Forelimb muscle (tissue), 1 donor: ENCODE measurements at places on chromosomes 4 and X. TPM values are rescaled to one million over a fixed set of nuclear protein-coding genes. Genes with fewer than 3 reads are reported as not detected.

DNA sequence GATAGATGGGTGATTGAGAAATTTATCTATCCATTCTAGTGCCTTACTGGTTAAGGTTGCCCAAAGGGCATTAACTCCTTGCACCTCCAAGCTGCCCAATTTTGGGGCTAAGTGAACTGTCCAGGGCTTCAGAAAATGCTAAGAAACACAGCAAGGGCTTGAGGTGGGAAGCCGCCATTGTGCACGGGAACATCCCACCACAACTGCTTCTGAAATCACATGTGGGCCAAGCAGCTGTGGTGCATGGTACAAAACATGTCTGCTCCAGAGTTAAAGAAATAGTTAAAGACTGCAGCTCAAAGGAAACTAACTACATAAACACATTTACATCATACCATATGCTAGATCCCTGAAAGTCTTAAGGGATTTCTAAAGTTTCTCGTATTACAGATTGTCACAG is 144.3 kb upstream of the NDST3 start:
- DNase-seq = no peak

- DNase-seq = no peak
Measured at GRCh38 chr4:113384600-113384999, 335.1 kb downstream of the ANK2 start.

DNA sequence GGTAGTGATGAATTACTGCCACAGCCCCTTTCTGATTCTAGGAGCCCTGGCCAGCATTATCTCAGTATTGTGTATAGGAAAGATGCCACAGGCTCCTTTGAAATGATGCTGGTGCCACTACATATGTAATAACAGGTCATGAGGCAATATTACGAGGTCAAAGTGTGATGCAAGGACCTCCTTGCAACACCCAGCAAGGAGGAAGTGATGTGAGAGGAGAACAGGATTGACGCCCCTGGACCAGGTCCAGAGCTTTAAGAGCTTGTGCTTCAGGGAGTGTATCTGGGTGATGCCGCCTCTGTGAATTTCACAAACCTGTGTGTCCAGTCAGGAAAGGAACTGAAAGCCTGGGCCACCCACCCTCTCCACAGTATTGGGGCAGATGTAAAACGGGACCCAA is 261.8 kb downstream of the MID1IP1 start:
- no peak for DNase-seq

GRCh38 chrX:19342331-19342906 is 1.3 kb upstream of the PDHA1 start:
- DNase-seq = no peak

DNA sequence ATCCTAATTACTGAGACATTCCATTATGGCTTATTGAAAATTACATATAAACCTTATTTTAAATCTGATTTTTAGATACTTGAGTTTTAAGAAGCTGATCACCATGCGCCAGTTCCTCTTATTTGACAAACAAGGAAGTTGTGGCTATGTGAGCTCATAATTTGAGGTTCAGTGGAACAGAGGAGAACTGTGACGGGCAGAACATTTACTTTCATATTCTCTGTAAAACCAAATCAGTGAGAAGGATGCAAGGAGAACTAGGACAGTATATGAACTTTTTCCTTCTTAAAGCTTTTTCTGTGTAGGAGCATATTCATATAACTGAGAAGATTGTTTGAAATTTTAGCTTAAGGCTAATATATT is 25.3 kb downstream of the STIM2 start:
- no peak for DNase-seq

DNA sequence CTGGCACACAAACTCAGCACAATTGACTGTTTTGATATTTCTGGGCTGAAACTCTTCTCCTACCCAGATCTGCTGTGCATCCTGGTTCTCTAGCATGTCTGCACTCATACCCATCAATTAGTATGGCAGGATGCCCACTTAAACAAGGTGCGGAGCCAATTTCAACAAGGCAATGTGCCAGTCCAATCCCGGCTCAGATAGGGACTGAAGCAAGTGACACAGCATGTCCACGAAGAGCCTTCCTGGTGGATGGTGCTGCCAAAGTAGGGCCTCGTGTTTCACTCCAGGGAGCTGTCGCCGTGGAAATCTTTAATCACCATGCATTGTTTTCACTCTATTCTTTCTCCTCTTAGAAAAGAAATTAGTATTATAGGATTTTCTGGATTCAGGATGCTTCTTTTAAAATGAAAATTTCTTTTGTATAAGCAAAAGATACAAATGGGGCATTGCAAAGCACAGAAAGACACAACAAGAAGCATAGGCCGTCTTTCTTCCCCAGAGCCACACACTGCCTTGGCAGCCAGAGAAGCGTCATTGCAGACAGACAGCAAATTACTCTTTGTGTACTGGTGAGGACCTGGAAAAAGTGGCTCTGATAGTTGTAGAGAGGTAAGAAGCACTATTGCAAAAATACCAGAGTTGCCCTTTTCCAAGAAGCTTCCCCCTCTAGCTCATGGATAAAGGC is 40.6 kb upstream of the LSM6 start:
- no peak for DNase-seq

DNA sequence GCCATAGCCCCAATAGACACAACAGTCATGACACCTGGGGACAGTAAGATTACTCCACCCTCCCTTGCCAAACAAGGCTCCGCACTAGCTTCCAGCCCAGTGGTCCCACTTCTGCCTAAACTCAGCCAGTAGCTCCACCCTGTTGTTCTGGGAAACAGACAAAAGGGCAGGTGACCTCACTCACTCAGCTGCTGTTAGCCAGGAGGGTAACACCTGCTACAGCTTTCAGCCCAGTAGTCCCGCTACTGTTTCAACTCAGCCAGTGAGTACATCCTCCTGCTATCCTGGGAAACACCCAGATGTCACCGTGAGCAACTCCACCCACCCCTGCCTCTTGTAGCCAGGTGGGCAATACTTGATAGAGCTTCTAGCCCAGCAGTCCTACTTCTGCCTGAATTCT is 162.7 kb upstream of the CPXCR1 start:
- DNase-seq = no peak

GRCh38 chr4:80128941-80129340 is 55.9 kb upstream of the ANTXR2 start:
- no peak for DNase-seq

GRCh38 chr4:122334828-122335227 is 44.0 kb upstream of the ADAD1 start:
- no peak for DNase-seq

DNA sequence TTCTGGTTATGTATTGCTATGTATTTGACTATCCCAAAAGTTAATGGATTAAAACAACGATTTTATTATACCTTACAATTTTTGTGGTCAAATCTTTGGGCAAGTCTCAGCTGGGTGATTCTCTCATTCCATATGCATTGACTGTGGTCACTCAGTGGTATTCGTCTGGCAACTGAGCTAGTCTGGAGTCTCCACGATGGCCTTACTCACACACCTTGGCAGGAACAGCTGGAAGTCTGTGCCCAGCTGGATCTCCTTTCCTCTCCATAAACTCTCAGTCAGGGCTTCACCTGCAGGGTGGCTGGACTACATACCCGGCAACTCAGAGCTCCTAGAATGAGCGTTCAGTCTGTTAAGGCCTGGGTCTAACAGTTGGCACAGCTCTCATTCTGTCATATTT is 141.1 kb upstream of the WDFY3 start:
- no peak for DNase-seq

- no peak for DNase-seq
Measured at GRCh38 chr4:139696491-139696890, 30.9 kb downstream of the MGST2 start.

- DNase-seq = no peak
Measured at GRCh38 chr4:111022758-111023157, 399.9 kb upstream of the PITX2 start.

- DNase-seq = no peak
Measured at GRCh38 chrX:128464116-128464515, 411.9 kb upstream of the ACTRT1 start.

DNA sequence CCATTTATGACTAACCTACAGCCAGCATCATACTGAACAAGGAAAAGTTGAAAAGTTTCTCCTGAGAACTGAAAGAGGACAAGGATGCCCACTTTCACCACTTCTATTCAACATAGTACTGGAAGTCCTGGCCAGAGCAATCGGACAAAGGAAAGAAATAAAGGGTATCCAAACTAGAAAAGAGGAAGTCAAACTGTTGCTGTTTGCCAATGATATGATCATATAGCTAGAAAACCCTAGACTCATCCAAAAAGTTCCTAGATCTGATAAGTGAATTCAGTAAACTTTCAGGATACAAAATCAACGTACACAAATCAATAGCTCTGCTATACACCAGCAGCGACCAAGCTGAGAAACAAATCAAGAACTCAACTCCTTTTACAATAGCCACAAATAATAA is 64.5 kb downstream of the CENPC start:
- DNase-seq = no peak

- no peak for DNase-seq
Measured at GRCh38 chr4:3168029-3168428, 80.9 kb upstream of the MSANTD1 start.

- DNase-seq = peak; percentile 44
Measured at GRCh38 chr4:143207555-143207954, 22.8 kb downstream of the USP38 start.

DNA sequence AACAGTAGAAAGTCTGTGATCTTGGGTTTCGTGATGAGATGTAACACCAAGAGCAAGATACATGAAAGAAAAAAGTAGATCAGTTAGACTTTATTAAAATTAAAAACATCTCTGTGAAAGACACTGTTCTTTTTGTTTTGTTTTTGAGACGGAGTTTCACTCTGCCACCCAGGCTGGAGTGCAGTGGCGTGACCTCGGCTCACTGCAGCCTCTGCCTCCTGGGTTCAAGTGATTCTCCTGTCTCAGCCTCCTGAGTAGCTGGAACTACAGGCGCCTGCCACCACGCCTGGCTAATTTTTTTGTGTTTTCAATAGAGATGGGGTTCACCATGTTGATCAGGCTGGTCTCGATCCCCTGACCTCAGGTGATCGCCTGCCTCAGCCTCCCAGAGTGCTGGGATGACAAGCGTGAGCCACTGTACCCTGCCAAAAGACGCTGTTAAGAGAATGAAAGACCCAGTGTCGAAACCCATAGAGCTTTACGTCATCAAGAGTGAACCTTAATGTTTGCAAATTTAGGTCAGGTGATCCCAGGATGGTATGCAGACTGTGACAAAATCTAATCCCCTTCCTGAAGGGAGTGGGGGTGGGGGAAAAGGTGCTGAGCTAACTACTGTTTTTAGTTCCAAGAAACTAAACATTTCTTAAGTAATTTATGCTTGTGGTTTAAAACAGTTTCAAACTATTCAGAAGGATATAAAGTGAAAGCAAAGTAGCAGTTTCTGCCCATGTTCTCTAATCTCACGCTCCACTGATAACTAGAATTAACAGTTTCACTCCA is 8.0 kb downstream of the OFD1 start:
- no peak for DNase-seq

EDA gene
- 19.2 TPM for polyA plus RNA-seq

NPNT gene
- polyA plus RNA-seq = 151 TPM

CXCL6 gene
- not detected for polyA plus RNA-seq

SEPSECS gene
- polyA plus RNA-seq = 10.2 TPM

TMEM255A gene
- 9.3 TPM for polyA plus RNA-seq

SLC39A8 gene
- polyA plus RNA-seq = 2.1 TPM

MAGEA2B gene
- not detected for polyA plus RNA-seq

GPC4 gene
- 95.4 TPM for polyA plus RNA-seq

MSANTD1 gene
- 1.2 TPM for polyA plus RNA-seq
